ENCODE measurements at places on chromosomes 4 and X. TPM values are rescaled to one million over a fixed set of nuclear protein-coding genes. Genes with fewer than 3 reads are reported as not detected.

DNA sequence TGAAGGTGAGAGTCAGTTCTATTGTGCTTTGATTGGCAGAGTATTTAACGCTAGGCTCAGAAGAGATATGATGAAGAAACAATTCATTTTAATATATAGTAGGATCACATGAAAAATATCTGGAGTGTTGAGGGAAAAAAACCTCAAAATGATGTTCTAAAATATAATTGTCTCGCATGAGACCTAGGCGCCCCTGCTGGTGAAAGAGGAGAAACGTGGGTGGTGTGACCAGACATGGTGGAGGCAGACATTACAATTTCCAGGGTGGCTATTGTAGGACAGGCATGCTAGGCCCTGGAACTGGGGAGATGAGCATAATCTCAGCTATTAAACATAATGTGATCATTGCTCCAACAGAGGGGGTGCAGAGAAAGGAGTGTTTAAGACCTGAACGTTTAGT lies 210.0 kb downstream of the HS3ST1 start:
- DNase-seq, result no peak

- DNase-seq, result no peak
Measured at GRCh38 chr4:151202851-151203455, 74.0 kb upstream of the PRSS48 start.

DNA sequence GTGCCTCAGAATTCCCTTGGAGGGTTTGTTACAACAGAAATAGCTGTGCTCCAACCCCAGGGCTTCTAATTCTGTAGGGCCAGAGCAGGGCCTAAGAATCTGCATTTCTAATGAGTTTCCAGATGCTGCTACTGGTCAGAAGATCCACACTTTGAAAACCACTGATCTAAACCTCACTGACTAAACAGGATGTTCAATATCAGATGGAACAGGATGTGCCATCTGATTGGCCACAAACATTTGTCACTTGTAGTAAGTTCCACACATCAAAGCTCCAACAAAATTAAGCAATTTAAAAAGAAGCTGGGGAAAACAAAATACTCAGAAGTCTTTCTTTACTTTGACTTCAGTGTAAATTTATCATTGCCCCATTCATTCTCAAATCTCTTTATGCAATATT lies 14.3 kb downstream of the CASK start:
- no peak for DNase-seq

DNA sequence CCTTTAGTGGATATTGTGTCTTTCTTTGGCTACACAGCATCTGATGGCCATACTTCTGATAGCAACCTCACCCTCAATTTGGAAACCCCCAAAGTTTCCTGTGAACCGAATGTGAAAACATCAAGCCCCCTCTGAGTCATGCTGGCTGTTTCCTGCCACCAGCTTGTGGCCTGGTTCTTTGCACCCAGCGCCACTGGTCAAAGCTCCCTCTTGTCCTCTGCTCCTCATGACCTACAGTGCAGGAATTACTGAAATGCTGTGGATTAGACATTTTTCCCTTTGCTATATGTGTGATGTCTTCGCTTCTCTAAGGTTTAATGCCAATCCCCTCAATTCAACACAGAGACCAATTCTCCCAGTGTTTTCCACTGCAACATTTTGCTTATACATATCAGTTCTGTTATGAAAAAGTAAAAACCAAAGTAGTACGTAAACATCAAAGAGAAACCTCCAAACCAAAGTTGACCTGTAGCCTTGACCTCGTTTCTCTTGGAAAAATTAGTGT lies 224.0 kb upstream of the TENM3 start:
- no peak for DNase-seq

GRCh38 chr4:33323393-33323792 lies 2603.2 kb downstream of the PCDH7 start:
- DNase-seq, result no peak

GRCh38 chr4:129233691-129234090 lies 137.7 kb downstream of the C4orf33 start:
- no peak for DNase-seq

DNA sequence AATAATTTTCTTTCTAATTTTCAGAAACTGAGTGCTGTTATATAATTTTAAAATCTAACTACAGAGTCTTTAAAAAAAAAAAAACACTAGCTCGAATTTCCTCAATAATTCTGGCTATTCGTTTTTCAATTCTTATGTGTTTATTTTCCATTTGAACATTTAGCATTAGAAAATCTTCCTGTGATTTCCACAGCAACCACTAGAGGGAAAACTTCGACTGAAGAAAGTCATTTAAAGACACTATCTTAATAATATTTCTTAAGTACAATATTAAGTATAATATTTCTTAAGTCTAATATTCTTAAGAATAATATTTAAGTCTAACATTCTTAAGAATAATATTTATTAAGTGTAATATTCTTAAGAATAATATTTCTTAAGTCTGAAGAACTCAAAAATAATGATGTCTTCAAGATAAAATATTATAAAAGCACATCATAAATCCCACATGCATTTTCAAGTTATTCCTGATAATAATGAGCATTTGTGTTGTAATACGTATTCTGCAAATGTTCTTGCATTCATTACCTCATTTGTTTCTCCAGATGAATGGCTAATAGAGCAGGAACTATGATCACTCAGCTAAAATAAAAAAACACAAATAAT lies 118.4 kb upstream of the WDR17 start:
- no peak for DNase-seq

DNA sequence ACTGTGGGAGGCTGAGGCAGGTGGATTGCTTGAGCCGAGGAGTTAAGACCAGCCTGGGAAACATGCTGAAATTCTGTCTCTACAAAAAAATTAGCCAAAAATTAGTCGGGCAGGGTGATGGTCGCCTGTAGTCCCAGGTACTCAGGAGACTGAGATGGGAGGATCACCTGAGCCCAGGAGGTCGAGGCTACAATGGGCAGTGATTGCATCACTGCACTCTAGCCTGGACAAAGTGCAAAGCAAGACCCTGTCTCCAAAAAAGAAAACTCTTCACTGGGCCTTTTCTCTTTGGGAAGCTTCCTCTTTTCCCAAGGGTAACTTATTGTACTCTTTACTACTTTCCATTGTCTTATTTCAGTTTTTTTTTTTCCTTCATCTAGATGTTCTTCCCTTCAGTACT lies 88.9 kb downstream of the UBE2K start:
- DNase-seq, result no peak

- DNase-seq, result no peak
Measured at GRCh38 chr4:48799157-48799556, 19.1 kb upstream of the FRYL start.

GRCh38 chr4:147913137-147913536 lies 181.2 kb downstream of the ARHGAP10 start:
- no peak for DNase-seq

- no peak for DNase-seq
Measured at GRCh38 chr4:60187428-60187827, 1012.7 kb upstream of the ADGRL3 start.

- DNase-seq, result no peak
Measured at GRCh38 chr4:178415925-178416324, 973.7 kb upstream of the AGA start.

- peak; percentile 13 for DNase-seq
Measured at GRCh38 chr4:168514249-168514852, 17.5 kb downstream of the PALLD start.

- DNase-seq, result no peak
Measured at GRCh38 chrX:19906293-19906692, 18.9 kb upstream of the SH3KBP1 start.

- DNase-seq, result no peak
Measured at GRCh38 chrX:47093248-47093647, 15.0 kb downstream of the RGN start.

DNA sequence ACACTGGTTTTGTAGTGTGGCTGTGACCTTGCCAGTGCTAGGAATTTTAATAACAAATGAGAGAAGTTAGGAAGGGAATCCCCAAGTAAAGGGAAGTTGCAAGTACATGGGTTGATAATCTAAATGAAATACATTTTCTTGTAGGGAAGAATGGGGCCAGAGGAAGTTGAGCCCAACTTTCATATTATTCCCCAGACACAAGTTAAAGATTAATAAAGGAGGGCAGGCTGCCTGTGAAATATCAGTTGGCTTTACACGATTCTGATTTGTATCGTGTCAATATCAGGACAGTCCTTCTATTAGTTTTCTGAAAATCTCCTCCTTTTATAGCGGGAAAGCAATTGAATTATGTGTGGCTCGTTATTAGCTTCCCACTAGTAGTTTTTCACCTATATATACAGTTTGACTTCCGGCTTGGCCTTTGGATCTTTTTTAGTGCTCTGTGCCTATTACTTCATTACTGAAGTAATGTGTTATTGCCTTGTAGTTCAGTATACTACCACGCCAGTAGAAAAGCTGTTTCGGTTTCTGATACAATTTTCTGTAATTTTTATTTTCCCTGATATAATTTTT lies 1.7 kb downstream of the PDLIM5 start:
- DNase-seq, result peak; percentile 62

Gene NIPAL1
- total RNA-seq, result 3.0 TPM

Gene RTL5
- 0.90 TPM for total RNA-seq

Gene MAGEC3
- not detected for total RNA-seq

Gene NUDT10
- 6.6 TPM for total RNA-seq

Gene CLDN2
- total RNA-seq, result 26.3 TPM

Gene CXCL3
- not detected for total RNA-seq

Gene HMX1
- not detected for total RNA-seq

All from Caki2 (cell line).